ENCODE measurements at places on chromosomes 16 and 17.

- DNase-seq = no peak
These were observed 13.9 kb upstream of the CLEC18C start for GRCh38 chr16:70159355-70160348.

- no peak for DNase-seq
These were observed 19.1 kb upstream of the NTN1 start for GRCh38 chr17:9002227-9002605.

DNA sequence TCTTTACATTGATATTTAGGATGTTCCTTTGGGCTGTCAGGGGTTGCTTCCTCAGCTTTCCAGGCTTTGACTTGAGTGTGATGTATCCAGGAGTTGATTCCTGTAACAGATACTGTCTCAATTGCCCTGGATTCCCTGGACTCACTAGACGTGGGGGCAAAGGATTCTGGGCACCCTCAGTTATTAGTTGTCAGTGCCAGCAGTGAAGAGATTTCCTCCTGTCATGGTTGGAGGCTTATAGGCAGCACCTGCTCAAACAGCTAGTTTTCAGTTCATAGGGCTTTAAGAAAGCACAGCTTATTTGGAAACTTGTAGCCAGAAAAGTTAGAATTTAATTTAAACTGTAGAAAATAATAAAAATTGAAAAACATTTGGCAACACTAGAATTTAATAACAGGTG, 9.5 kb upstream of the B4GALNT2 start:
- DNase-seq = no peak

GRCh38 chr16:58509256-58510096, 5.8 kb upstream of the SETD6 start:
- no peak for DNase-seq

- no peak for DNase-seq
These were observed 3.6 kb downstream of the RSKR start for GRCh38 chr17:28610376-28610775.

DNA sequence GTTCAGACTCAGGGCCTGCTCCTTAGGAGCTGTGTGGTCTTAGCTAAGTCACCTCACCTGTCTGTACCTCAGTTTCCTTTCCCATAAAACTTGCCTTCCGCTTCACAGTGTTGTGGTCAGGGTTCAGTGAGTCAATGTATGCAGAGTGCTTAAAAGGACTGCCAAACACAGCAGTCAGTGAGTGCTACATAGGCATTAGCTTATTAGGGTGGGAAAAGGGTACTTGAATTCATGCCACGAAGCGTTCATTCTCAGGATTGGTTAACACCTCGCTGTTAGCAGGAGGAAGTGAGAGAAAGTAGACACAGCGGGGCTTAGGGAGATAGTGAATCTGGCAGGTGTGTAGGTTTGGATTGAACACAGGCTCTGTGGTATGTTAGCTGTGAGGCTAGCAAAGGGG, 155.2 kb downstream of the SHISA9 start:
- no peak for DNase-seq

DNA sequence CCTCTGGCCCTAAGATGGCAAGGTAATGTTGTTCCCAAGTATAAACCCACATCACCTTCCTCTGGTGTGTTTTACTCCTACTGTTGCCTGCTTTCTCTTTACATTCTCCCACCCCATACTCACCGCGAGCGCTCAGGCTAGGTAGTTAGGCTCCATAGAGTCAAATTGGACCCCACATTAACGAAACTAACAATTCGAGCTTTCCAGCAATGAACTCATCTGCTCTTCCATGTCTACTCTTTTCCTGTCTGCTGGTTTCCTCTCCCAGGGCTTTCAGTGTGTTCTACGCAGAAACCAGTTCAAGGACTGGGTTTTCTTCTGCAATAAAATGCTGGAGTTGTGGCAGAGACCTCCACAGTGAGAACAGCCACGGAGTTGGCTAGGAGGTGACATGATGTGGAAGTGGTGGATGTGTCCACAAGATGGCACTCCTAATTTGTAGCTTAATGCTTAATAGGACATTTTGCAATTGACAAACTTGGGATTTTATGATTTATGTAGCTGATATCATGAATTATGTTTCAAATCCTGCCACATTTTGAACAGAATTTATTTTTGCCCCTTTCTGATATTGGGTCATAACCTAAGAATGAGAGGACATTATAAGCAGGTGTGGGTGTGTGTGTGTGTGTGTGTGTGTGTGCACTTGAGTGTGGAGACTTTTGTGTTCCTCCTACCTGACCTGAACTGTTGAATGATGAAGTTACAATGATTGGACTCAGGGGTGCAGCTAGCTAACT, 2.2 kb upstream of the UQCRC2 start:
- peak; percentile 16 for DNase-seq

DNA sequence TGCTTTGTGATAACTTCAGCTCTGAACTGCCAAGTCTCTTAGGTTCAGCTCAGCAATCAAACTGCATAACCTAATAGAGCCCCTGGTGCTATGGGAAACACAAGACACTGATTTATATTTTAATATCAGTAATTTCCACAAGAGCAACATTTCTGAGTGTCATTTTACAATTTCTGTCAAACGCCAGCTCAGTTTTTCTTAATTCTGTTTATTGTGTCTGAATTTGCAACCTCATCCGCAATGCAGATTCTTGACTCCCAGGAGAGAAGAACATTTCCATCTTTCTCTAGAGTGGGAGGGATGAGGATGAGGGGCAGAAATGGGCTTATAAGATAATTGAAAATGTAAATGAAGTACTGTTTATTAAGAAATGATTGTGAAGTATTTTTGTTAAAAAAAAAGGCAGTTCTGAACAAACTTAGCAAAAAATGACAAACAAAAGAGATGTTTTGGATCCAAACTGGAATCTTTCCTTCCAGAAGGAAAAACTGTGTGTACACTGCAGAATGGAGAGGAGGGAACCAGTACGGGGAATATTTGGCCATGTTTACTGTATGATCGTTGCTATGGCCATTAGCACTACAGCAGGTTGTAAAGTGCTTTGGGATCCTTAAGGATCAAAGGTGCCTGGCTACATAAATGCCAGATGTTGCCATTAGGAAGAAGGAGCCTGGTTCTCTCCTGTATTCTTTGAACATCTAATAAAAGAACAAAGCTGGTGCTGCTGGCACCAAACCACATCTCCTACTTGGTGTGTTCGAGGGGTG, 7.4 kb upstream of the PMFBP1 start:
- DNase-seq = no peak

All from activated CD4-positive, alpha-beta T cell treated with anti-CD3 and anti-CD28 coated beads, Interleukin-2, amount 50 U/mL, for 4 hours (primary cell).